ENCODE measurements at places on chromosomes 7 and 10.

- no peak for DNase-seq
These were observed 36.3 kb downstream of the AFAP1L2 start for GRCh38 chr10:114368057-114368391.

DNA sequence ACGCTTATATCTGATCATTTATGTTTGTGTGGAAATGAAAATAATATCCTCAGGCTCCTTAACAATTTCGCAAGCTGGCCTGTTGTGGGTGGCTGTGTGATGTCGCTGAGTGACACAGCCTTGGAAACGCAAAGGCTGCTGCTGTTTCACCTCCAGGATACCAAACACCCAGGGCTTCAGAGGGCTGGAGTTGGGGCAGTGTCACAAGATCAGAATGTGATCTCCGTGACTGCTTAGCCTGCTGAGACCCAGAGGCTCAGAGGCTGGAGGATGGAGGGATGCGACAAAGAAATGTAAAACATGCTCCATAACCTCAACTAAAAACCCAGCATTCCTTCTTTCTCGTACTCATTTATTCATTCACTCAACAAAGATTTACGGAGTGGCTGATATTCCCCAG, 37.2 kb upstream of the BMPER start:
- DNase-seq: peak; percentile 60

DNA sequence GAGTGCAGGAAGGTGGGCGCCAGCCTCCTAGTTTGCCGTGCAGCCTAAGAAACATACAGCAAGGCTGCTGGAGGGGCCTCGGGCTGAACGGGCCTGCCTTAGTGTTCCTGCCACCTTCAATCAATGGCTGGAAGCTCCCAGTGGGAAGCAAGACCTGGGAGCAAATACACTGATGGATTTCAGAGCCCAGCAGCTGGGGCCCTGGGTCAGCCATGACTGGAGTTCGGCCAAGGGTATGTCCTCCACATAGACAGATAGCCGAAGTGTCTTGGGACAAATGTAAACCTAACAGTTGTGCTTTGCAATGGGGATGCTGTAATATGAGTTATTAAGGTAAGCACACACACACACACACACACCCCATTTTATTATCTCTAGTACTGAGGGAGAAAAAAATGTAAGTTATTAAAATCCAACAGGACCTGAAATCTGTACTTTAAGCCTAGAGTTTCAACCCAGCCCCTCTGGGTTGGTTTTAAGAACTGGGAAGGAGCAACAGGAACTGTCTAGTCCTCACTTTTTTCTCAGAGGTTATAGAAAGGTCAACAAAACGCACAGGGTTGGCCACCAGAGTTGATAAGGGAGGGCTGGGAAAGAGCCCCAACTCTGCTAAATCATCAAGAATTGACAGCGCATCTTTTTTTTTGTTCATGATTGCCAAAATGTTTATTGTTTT, 50.0 kb upstream of the CELF2 start:
- DNase-seq: no peak

GRCh38 chr7:1336509-1336908, 103.8 kb downstream of the UNCX start:
- no peak for DNase-seq

Measured in mammary epithelial cell (primary cell).